Retinal pigment epithelial cell (primary cell): ENCODE measurements at places on chromosomes 2 and 18.
A peak's percentile ranks its signal among the peaks of the same experiment; 100 is the strongest.

DNA sequence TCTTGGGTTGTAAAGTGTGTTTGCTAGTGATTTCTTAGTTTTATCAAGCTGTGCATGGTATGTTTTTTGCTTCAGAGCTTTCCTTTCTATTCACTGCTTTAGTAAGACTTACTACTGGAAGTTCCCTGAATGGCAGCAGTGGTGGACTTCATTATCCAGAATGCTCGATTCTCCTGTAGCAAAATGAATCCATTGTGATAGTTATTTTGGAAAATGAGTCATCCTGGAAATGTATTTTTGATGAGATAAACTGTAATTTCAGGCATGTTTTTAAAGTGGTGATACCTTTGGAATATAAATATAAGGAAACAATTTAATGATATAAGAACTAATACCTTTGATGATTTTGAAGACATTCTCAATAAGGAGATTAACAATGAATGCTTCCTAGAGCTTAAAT, 387.1 kb downstream of the PTPRM start:
- no peak for DNase-seq

DNA sequence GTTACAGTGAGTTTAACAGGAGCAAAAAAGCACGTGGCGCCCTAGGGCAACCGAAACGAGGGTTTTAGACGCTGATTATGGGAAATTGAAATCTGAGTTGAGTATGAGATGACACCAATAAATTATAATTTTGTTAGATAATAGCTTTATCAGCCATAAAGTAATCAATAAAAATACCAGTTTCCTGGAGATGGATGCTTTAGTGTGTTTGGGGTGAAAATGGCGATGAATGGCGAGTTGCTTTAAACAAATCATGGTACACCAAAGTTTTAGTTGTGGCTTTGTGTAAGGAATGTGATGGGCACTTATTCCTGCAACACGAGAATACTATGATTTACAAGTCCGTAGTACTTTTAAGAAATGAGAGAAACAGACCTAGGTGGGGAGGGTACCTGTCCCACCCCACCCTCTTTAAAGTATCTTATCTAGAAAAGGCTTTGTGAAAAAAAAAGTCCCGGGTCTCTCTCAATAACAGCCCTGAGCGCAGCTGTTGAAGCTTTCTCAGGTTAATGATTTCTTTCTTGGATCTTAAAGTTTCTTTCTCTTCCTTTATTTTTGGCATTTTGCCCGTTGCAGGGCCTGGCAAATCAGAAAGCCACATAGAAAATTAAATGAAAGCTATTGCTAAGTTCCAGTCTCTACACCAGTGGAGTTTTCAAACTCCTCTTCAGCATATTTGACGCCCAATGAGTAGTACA, 1.5 kb upstream of the RRM2 start:
- no peak for DNase-seq

GRCh38 chr2:191991442-191991841, 144.6 kb upstream of the CAVIN2 start:
- DNase-seq: no peak

DNA sequence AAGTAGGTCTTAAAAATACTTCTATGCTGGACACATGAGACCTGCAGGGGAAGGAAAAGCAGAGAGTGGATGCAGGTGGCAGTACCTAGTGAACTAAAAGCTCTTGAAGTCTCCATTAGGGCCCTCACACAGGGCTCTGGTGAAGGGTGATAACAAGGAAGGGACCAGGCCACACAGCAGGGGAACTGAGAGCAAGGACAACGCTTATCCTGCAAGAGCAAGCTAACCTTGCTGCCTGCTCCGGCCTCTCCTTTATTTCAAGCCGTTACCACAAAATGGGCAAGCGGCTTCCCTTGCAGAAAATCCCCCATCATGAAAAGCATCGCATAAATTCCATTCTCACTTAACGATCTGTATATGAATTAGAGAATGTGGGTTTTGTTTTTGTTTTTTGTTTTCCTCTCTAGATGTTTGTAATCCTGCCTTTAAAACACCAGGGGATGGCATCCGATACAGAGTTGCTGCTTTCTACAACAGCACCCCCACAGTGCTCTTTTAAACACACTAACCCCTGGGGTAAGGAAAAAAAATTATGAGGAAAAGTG, 64.5 kb downstream of the CACNB4 start:
- DNase-seq: no peak

DNA sequence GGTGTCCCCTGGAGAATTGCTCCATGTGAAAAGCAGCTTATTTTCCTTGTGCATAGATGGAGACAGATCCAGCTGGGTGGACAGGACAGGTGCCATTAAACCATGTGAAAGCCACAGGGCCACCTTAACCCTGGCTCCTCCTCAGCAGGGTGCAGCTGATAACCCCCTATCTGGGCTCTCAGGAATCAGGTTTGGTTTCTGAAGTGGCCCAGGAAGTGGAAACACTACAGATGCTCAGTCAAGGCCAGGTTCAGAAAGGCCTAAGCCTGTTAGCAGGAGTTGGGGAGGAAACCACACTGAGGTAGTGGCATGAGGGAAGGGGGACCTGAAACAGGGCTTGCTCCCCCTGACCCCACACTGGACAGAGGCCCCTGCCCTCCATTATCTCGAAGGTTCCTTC, 217.0 kb downstream of the SPP2 start:
- no peak for DNase-seq

GRCh38 chr2:24351981-24352380, 8.4 kb downstream of the ITSN2 start:
- DNase-seq: no peak

- no peak for DNase-seq
Measured at GRCh38 chr2:135311268-135311667, 219.8 kb downstream of the ZRANB3 start.

DNA sequence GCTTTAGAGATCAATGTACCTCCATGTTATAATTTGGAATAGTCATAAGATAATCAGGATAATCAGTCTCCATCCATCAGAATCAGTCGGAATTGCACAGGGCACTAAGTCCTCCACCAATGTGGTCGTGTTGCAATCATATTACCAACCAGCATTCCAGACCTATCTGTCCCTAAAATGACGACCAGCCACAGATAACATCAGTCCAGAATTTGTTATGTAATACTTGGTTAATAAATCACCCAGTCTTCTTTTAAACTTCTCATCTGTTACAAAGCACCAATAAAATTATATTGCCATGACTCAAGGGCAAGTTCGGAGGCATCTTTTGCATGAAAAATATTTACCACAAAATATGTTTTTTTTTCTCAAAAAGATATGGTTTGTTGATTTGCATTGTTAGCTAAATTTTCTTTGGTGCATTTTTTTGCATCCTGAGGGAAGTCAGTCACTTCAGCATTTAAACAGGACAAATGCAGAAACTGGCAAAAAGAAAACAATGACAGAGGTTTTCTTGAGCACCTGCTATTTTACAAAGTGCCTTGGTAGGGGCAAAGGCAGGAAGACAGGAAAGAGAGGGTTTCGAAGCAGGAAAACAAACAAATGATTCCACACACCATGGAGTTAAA, 29.3 kb downstream of the PIEZO2 start:
- DNase-seq: no peak

DNA sequence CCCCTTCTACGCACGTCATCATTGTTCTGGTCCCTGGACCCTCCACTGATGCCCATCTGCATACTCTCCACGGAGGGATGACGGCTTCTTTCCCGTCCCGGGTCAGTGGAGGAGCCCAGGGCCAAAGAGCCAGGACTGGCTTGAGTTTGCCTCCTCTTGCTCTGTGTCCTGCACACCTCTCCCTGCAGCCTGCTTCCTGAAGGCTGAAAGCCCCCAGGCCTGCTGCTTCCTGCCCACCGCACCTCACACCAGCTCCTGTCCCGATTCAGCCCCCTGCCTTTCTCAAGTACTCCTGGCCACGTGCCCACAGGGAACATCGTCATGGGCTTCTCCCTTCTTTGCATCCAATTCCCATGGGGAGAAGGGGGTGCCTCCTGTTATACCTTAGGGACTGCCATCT, 7.1 kb downstream of the ADCY3 start:
- DNase-seq: no peak

GRCh38 chr18:13726972-13727331, 479 bp downstream of the RNMT start:
- peak; percentile 55 for DNase-seq

GRCh38 chr18:2961821-2962220, 51.1 kb downstream of the LPIN2 start:
- DNase-seq: no peak

DNA sequence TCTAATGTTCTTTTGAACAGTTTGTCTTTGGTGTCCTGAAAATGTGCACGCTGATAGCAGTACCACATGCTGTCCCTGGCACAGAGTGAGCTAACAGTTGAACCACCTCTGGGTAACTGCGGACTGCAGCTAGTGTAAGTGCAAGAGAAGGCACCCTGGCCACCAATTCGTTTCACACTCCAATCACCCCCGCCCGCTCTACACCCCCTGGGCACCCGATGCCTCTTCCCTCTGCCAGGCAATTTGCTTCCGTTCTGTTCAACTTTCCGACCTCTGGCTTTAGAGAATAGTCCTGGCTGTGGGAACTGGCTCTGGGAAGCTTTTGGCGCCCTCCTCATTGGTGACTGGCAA, 1.4 kb downstream of the DOCK10 start:
- DNase-seq: no peak

DNA sequence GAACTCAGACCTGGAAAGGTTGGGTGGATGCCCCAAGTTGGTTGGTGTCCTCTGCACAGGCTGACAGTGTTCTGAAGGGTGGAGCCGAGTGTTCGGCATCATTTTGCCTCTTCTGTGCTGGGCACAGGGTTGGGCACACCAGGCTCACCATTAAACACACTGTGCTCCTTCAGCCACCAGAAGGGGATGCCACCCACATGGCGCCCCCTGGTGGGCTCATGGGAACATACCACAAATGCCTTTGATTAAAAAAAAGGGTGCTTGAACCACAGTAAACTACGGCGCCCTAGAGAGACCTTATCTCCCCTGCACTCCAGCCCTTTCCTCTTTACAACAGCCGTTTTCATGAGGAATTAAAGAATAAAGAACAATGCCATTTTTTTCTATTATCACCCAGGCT, 89.4 kb downstream of the CELF4 start:
- no peak for DNase-seq

GRCh38 chr2:21451403-21451802, 327.6 kb downstream of the TDRD15 start:
- DNase-seq: no peak

GRCh38 chr2:178530625-178531142, 50.4 kb downstream of the PLEKHA3 start:
- DNase-seq: no peak

DNA sequence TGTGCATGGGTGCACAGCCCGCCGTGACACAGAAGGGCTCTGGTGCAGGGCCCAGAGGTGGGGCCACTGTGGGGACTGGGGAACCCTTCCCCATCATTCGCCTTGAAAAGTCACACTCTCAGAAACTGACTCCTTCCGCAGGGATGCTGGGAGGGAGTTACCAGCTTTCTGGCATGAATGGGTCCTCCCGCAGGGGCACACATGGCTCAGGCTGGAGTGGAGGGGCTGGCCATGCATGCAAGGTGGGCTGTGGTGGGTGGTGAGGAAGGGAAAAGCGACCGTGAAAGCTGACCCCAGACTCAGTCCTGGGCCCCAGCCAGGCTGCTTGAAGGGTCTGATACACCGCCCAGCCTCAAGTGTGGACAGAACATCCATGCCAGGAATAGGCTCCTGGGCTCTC, 201.1 kb downstream of the TNS1 start:
- DNase-seq: no peak

DNA sequence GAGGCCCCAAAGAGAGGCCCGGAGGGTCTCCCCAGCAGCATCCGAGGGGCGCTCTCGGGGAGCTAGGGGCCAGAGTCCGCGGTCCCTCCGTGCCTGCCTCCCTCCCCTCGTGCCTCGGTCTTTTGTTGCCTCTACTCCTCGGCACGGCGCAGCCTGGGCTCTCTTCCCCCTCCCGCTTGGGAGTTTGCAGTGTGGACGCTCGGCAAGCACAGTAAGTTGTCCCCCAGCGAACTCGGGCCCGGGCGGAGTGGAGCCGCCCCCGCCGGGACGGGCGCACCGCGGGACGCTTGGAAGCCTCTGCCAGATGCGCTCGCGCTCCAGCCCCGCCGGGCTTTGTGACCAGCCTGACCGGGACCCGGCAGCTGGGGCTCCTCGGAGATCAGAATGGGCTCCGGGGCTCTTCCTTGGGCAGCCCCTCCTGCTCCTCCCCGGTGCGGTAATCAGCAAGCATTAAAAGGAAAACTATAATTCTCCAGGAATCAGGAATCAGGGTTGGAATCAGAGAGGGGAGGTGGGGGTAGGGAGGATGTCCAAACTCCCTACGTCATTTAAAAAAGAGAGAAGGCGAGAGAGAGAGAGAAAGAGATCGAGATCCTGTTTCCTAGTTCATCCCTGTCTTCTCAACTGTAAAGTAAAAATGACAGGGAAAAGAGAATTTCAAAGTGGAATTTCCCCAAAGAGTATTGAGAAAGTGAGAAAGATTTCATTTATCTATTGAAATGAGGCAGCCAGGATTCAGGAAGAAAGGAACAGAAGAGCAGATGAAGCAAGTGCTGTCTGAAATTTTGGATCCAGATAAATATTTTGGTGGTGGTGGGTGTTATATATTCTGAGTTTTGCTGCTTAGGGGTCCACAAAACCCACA, 786 bp upstream of the TMEM200C start:
- no peak for DNase-seq

DNA sequence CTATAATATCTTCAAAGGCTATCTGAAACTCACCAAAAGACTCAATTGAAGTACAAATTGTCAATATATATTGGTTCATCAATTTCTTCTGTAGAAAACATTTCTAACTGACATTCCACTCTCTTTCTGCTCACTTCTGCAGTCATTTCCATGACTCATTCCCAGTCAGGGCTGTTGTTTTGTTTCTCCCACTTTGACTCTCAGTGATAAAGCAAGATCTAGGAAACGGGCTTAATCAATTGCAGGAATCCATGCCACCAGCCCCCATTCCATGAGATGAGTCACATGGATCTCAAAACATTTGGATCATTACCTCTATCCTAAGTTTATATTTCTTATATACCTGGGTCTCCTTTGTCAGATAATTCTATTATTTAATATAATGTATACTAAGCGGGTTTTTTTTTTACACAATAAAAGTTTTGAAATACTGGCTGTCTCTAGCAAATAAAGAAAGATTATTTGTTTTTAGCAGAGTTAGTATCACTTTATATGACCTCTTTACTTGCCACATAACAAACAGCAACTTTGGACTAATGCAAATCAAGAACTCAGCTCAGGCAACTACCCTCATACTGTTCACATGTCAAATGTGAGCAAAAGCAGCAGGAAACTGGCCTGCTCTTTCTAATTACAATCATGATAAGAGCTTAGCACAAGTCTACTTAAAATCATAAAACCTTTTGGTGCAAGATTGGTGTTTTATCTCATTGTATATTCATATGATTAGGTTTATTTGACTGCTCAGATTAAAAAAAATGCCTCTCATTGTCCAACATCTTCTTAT, 251.1 kb upstream of the PIK3C3 start:
- DNase-seq: peak; percentile 20

GRCh38 chr2:17319090-17319489, 199.2 kb downstream of the RAD51AP2 start:
- no peak for DNase-seq

- no peak for DNase-seq
Measured at GRCh38 chr2:185161701-185162100, 563.4 kb downstream of the ZNF804A start.
